ENCODE measurements at places on chromosomes 2 and 18.

DNA sequence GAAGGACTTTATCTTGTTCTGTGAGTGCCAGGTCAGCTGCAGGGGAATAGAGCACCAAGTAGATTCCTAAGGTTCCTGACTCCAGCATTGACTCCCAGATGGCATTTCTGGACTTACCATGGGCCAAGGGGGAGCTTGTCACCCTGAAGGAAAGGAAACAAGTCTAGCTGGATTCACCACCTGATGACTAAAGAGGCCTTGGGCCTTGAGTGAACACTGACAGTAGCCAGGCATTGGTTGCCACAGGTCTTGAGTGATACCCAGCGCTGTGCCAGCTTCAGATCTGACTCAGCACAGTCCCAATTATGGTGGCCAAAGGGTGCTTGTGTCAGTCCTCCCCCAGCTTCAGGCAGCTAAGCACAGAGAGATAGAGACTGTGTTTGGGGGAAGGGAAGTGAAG is 40.1 kb upstream of the CAPN13 start:
- no peak for DNase-seq

DNA sequence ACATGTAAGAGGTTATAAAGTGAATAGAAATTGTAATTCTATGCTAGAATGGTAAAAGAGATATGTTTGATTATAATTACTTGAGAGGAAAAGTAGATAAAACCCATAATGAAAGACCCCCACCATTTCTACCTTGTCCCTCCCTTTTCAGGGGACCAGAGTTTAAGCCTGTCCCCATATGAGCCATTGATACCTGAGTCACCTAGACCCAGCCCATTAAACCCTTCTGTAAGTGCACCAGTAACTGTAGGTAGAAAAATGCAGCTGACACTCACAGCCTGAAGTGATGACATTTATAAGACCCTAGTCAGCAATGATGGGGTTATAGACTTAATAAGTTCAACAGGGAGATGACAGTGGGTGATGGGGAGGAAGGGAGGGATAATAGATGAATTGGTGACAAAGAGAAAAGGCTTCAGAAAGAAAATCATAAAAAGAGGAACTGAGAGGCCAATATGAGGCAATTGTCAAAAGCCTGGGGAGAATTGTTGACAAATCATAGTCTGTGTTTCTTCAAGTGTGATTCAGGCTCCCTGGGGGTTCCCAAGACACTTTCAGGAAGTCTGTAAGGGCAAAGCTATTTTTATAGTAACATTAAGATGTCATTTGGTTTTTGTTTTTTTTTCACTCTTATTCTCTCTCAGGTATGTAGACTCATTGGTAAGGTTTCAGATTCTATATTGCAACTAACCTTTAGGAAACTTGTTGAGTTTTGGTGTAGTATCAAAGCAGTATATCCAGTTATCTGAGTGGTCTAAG is 544.2 kb downstream of the SATB2 start:
- DNase-seq = no peak

- no peak for DNase-seq
Measured at GRCh38 chr2:169106563-169107545, 37.5 kb downstream of the DHRS9 start.

- DNase-seq = peak; percentile 70
Measured at GRCh38 chr2:121080013-121080772, 204.8 kb downstream of the TFCP2L1 start.

DNA sequence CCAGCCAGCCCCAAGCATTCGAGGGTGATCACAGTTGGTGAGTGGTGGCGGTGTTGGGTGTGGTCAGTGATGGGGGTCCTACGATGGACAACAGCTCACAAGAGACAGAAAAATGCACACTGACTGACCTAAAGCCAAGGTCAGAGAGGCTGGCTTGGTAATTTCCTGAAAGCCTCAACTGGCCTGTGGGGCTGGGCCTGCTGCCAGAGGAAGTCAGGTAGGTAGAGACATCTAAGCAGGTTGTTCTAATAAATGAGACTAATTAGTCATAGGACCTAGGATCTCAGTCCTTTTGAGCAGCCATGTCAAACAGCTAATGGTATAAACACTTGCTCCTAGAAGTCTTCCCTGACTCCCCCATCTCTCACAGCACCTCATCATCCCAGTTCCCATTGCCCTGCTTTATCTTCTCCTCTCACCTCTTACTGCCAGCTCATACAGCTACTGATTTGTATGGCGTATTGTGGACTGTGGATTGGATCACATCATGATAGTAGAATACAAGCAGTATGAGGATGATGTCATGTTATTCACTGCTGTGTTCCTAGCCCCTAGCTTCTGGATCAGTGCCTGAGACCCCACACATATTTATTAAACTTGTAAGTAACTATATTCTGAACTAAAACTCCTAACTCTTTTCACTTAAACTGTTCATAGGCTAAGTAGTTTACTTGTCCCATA is 262.9 kb upstream of the KLHL29 start:
- no peak for DNase-seq

Data from pancreas (tissue), 10 donors.